DND-41 (cell line): ENCODE measurements at places on chromosomes 3 and 15.

DNA sequence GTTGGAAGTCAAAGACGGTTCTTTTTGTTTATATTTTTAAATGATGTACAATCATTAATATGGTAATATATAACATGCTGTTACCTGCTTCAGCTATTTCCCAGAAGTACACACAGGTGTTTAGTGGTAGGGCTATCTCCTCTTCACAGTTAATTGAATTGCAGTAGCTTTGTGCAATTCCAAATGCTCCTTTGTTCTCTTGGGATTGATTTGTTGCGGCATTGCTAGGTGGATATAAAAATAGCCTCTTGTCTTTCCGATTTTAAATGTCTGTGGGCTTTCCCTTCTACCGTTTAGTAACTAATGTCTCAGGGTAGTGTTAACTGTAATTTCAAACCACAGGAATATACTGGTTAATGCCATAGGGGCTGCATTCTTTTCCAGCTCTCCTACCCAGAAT lies 307.6 kb upstream of the SLITRK3 start:
- H3K36me3 ChIP-seq, result no peaks in the 10 kb centered on the region
- H3K4me1 ChIP-seq, result no peaks in the 10 kb centered on the region
- H3K4me3 ChIP-seq, result no peak overlapping the region

- H3K27me3 ChIP-seq, result no peaks in the 10 kb centered on the region
- H3K4me3 ChIP-seq, result no peak overlapping the region
- H3K27ac ChIP-seq, result no peak overlapping the region
- no peak for DNase-seq
- no peaks in the 10 kb centered on the region for H3K4me1 ChIP-seq
Observed at GRCh38 chr15:86157606-86158293, 78.1 kb downstream of the AGBL1 start.

- no peaks in the 10 kb centered on the region for H3K4me1 ChIP-seq
- no peaks in the 10 kb centered on the region for H3K27me3 ChIP-seq
- no peak overlapping the region for H3K27ac ChIP-seq
- H3K4me3 ChIP-seq, result no peak overlapping the region
- peaks cover 97% of the 10 kb centered on the region for H3K36me3 ChIP-seq
Observed at GRCh38 chr3:3154879-3155610, 24.4 kb downstream of the CRBN start.

GRCh38 chr15:36886701-36887100 lies 213.6 kb downstream of the MEIS2 start:
- H3K36me3 ChIP-seq, result no peaks in the 10 kb centered on the region
- H3K27ac ChIP-seq, result no peak overlapping the region
- no peaks in the 10 kb centered on the region for H3K4me1 ChIP-seq
- no peak for DNase-seq
- no peaks in the 10 kb centered on the region for H3K27me3 ChIP-seq

DNA sequence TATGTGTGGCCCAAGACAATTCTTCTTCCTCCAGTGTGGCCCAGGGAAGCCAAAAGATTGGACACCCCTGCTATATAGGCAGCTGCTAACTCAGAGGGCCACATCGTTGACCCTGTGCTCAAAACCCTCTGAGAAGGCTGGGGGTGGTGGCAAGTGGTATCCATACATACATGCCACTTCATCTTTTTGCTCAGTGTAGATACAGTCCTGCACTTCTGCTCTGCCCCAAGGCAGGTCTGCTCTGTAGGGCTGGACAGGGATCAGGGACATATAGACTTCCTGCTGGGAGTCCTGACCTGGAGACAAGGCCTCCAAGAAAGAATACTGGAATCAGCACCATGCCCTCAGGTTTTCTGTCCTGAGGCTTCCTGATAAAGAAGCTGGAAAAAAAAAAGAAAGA lies 4.5 kb upstream of the HCN4 start:
- no peak overlapping the region for H3K4me3 ChIP-seq
- no peak for DNase-seq
- no peaks in the 10 kb centered on the region for H3K27me3 ChIP-seq
- no peaks in the 10 kb centered on the region for H3K4me1 ChIP-seq
